Trophoblast cell (in vitro differentiated cells and primary cell): ENCODE measurements at places on chromosomes 12 and 14.

DNA sequence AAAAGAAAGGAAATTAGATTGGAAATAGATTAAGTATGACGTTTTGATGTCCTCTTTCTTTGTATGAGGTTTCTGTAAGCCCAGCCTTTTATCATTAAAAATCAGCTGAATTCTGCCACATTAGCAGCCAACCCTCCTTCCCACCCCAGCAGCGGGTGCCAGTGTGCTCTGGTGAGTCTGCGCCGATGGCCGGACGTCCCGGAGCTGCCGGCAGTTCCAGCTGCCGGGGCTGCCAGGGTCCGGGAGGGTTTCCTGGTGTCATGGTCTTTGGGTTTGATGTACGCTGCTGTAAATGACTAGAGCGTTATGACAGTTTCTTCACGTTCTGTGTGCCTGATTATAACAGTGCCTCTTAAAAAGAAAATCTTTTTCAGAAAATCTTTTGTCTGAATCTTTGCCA is 51.5 kb upstream of the DYNC1H1 start:
- peaks cover 36% of the 10 kb centered on the region for H3K36me3 ChIP-seq
- no peak for DNase-seq
- H3K4me1 ChIP-seq: peaks cover 2% of the 10 kb centered on the region
- no peak overlapping the region for H3K4me3 ChIP-seq

- no peaks in the 10 kb centered on the region for H3K36me3 ChIP-seq
- no peak within 1 kb of the TSS for H3K27ac ChIP-seq
- H3K27me3 ChIP-seq: no peaks in the 10 kb centered on the region
- no peak within 1 kb of the TSS for H3K4me3 ChIP-seq
- H3K4me1 ChIP-seq: no peaks in the 10 kb centered on the region
Measured at GRCh38 chr12:10409392-10409791, at the start of gene KLRC4. Gene KLRC4 (minus strand): TSS chr12:10409757. CDS start chr12:10409575, 182 bp downstream.

DNA sequence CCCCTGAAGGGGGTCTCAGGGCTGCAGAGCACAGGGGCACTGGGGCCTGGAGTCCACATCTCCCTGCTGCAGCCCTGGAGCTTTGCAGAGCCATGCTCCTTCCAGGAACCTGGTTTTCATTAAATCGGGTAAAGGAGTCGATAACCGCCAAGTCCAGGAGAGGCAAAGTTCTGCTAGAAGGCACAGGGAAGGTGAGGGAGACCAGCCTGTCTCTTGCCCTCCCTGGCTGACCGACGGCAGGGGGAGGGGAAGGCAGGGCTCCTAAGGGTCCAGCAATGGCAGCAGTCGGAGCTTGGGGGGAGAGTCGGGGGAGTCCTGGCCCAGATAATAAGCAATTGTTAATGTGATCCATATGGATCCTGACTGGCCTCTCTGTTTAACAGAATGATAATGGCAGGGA is 3.0 kb downstream of the FIGNL2 start:
- H3K36me3 ChIP-seq: peaks cover 18% of the 10 kb centered on the region
- no peak overlapping the region for H3K4me3 ChIP-seq
- peaks cover 33% of the 10 kb centered on the region for H3K4me1 ChIP-seq
- DNase-seq: no peak
- H3K27ac ChIP-seq: no peak overlapping the region
- no peaks in the 10 kb centered on the region for H3K27me3 ChIP-seq

DNA sequence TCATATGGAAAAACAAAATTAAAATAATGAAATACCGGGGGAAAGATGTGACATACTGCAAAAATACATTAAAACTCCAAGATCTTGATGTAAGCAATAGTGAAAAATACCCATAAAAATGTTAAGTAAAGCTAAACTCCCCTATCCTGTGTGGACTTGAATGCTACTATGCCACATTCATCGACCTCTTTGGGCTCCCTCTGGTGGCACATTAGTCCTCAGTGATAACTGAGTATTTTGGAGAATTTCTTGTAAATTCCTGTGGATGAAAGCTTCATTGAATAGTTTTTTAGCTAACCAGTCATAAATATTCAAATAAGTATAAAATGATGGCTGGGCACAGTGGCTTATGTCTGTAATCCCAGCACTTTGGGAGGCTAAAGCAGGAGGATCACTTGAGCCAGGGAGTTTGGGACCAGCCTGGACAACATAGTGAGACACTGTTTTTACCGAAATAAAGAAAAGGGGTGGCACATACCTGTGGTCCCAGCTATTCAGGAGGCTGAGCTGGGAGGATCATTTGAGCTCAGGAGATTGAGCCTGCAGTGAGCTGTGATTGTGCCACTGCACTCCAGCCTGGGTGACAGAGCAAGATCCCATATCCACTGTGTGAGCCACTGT is 42.4 kb upstream of the SGPP1 start:
- no peak overlapping the region for H3K4me3 ChIP-seq
- no peaks in the 10 kb centered on the region for H3K27me3 ChIP-seq
- H3K36me3 ChIP-seq: peaks cover 1% of the 10 kb centered on the region
- no peaks in the 10 kb centered on the region for H3K4me1 ChIP-seq
- H3K27ac ChIP-seq: no peak overlapping the region

- DNase-seq: no peak
- no peak overlapping the region for H3K4me3 ChIP-seq
- H3K4me1 ChIP-seq: peaks cover 6% of the 10 kb centered on the region
Measured at GRCh38 chr12:50563434-50563787, 58.6 kb downstream of the DIP2B start.

DNA sequence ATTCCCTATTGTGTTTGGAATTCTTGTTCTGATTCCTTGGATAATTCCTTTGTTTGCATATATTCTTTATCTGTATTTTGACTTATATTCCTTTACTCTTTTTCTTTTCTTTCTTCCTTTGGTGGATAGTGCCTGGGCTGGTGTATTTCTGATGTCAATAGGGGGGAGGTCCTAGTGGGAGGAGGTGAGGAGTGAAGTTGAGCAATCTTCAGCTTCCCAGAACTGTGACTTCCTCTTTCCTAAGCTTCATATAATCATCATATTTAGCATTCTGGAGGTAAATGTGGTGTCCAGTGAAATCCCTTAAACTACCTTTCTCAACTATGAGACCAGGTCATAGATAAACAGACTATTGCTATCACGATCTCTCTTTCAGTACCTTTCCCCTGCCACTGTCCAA is 29.6 kb upstream of the TBPL2 start:
- H3K36me3 ChIP-seq: no peaks in the 10 kb centered on the region
- no peak for DNase-seq

GRCh38 chr14:90630171-90630806 is 185.9 kb downstream of the TTC7B start:
- no peak overlapping the region for H3K27ac ChIP-seq
- no peak overlapping the region for H3K4me3 ChIP-seq
- H3K4me1 ChIP-seq: peaks cover 3% of the 10 kb centered on the region
- H3K36me3 ChIP-seq: peaks cover 2% of the 10 kb centered on the region

DNA sequence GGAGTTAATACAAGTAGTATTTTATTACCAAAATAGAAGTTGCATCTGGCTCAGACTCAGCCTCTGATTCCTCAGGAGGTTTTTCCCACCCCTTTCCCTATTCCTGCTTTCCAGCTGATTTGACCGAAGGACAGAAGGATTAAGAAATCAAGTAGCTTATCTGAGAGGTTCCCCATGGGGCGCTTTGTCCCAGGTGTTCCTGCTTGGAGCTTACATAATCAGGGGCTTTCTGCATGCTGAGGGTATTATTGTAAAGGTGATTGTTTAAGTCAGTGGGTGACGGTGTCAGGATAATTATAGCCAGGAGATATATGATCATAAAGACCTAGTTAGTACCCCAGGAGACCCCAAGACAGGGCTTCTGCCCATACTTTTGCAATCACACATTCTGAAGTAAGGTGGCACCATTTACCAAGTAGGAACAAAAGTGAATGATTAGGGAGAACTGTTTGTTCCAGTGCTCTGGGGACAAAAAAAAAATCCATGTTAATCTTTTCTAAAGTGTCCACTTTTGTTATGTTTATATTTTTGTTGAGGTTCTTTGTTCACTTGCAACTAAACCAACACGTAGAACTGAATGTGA is 921.3 kb downstream of the NRXN3 start:
- no peaks in the 10 kb centered on the region for H3K36me3 ChIP-seq
- H3K4me3 ChIP-seq: no peak overlapping the region
- H3K27ac ChIP-seq: no peak overlapping the region
- H3K27me3 ChIP-seq: no peaks in the 10 kb centered on the region
- no peak for DNase-seq

DNA sequence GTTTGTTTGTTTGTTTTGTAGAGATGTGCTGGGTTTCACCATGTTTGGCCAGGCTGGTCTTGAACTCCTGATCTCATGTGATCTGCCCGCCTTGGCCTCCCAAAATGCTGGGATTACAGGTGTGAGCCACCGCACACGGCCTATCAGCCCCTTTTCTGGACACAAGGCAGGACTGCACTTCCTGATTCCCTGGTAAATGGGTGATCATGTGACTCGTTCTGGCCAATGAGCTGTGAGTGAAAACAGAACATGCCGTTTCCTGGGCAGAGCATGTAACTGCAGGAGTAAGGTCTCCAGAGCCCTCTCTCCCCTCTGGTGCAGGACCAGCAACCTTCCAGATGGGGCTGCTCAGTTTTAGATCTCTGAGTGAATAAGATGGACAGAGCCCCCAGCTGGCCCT is 92.7 kb downstream of the ITPK1 start:
- DNase-seq: peak; percentile 37
- no peak overlapping the region for H3K27ac ChIP-seq
- H3K4me1 ChIP-seq: no peaks in the 10 kb centered on the region
- H3K4me3 ChIP-seq: no peak overlapping the region
- H3K36me3 ChIP-seq: no peaks in the 10 kb centered on the region
- H3K27me3 ChIP-seq: no peaks in the 10 kb centered on the region

- H3K27me3 ChIP-seq: peaks cover 54% of the 10 kb centered on the region
- DNase-seq: no peak
- H3K27ac ChIP-seq: no peak overlapping the region
- no peaks in the 10 kb centered on the region for H3K4me1 ChIP-seq
Measured at GRCh38 chr12:113479590-113480335, 8.1 kb upstream of the LHX5 start.

GRCh38 chr12:59401862-59402261 is 194.0 kb upstream of the SLC16A7 start:
- DNase-seq: no peak
- no peak overlapping the region for H3K4me3 ChIP-seq
- no peaks in the 10 kb centered on the region for H3K4me1 ChIP-seq

DNA sequence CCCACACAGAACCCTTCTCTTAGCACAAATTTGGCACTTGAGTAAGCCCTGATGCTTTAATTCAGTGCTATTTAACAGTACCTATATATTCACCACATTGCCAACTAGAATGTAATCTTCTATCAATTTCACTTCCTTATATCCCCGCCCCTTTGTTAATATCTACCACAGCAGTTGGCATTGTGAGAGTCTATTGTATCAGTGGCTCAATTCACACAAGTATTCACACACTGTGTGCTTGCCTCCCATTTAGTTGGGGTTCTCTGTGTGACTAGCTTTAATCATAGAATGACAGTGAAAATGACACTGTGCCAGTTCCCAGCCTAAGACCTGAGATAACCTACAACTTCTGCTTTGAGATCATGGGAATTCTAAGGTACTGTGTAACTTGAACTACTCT is 103.1 kb downstream of the SEC23A start:
- H3K27me3 ChIP-seq: no peaks in the 10 kb centered on the region
- no peak overlapping the region for H3K4me3 ChIP-seq
- no peaks in the 10 kb centered on the region for H3K36me3 ChIP-seq
- no peak overlapping the region for H3K27ac ChIP-seq

DNA sequence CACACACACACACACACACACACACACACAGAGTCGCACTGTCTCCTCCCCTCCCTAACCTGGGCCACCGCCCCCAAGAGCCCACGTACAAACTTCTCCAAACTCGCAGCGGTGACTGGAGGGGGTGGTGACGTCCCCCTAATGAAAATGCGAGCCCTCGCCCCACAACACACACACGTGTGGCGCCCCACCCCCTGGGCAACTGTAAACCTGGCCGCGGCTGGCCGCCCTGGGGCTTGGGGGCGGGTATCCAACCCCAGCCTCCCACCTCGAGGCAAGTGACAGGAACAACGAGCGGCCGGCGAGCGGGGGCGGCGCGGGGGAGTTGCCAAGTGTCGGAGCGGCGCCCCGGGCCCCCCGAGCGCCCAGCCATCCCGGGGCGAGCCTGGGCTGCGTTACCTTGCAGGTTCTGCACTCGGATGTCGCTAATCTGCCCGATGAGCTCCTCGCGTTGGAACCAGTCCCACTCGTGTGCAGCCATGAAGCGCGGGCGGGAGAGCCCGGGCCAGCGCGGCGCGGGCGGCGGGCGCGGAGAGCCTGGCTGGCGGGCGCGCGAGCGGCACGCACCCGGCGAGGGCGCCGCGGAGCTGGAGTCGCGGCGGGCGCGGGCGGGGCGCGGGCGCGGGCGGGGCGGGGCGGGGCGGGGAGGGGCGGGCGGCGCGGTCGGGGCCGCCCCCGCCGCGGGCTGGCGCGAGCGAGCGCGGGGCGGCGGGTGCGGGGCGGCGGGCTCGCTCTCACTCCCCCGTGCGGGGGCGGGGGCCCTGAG is at the start of gene CLMN:
Gene CLMN, minus strand, starts transcription at position 597 of the 766 bp plus-strand sequence. Its CDS starts 116 bp downstream, at position 481.
- H3K27me3 ChIP-seq: no peaks in the 10 kb centered on the region
- H3K4me3 ChIP-seq: peak within 1 kb of the TSS; percentile 73
- H3K4me1 ChIP-seq: peaks cover 17% of the 10 kb centered on the region

GRCh38 chr12:43653917-43654316 is 101.9 kb upstream of the ADAMTS20 start:
- H3K36me3 ChIP-seq: no peaks in the 10 kb centered on the region
- no peaks in the 10 kb centered on the region for H3K4me1 ChIP-seq
- no peak overlapping the region for H3K4me3 ChIP-seq
- H3K27ac ChIP-seq: no peak overlapping the region

DNA sequence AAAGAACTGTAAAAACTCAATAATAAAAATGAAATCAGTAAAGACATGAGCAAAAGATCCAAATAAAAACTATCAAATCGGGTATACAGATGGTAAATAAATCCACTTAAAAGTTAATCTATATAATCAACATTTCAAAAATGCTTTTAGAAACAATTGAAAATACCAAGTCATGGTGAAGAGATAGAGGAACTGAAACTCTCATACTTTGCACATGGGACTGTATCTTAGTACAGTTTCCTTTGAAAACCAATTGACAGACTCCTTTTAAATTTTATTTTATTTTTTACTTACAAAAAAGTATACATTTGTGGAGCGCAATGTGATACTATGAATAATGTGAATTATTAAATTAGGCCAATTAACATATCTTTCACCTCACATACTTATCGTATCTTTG is 98.6 kb upstream of the FAR2 start:
- no peak for DNase-seq
- H3K4me3 ChIP-seq: no peak overlapping the region
- H3K27me3 ChIP-seq: no peaks in the 10 kb centered on the region
- no peaks in the 10 kb centered on the region for H3K36me3 ChIP-seq
- no peaks in the 10 kb centered on the region for H3K4me1 ChIP-seq

- H3K36me3 ChIP-seq: no peaks in the 10 kb centered on the region
- no peak overlapping the region for H3K27ac ChIP-seq
- H3K4me3 ChIP-seq: no peak overlapping the region
- no peaks in the 10 kb centered on the region for H3K27me3 ChIP-seq
- no peaks in the 10 kb centered on the region for H3K4me1 ChIP-seq
- DNase-seq: no peak
Measured at GRCh38 chr12:122661938-122662337, 41.2 kb downstream of the HCAR2 start.

DNA sequence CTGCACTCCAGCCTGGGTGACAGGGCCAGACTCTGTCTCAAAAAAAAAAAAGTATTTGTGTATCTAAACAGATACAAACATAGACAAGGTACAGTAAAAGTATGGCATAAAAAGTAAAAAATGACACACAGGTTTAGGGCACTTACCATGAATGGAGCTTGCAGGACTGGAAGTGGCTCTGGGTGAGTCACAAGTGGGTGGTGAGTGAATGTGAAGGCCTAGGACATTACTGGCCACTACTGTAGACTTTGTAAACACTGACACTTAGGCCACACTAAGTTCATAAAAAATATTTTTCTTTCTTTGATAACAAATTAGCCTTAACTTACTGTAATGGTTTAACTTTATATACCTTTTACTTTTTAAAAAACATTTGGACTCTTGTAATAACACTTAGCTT is 38.0 kb upstream of the EIF5 start:
- H3K4me3 ChIP-seq: no peak overlapping the region
- H3K4me1 ChIP-seq: no peaks in the 10 kb centered on the region
- H3K27ac ChIP-seq: no peak overlapping the region
- H3K36me3 ChIP-seq: no peaks in the 10 kb centered on the region
- peak; percentile 64 for DNase-seq
- H3K27me3 ChIP-seq: no peaks in the 10 kb centered on the region
